ENCODE measurements at places on chromosomes 5 and 9.

GRCh38 chr5:169758886-169759285 is 121.8 kb downstream of the DOCK2 start:
- no peak for DNase-seq

- no peak for DNase-seq
Observed at GRCh38 chr9:104758974-104759373, 5.0 kb upstream of the NIPSNAP3B start.

- DNase-seq = no peak
Observed at GRCh38 chr5:175015028-175015685, 290.8 kb downstream of the MSX2 start.

DNA sequence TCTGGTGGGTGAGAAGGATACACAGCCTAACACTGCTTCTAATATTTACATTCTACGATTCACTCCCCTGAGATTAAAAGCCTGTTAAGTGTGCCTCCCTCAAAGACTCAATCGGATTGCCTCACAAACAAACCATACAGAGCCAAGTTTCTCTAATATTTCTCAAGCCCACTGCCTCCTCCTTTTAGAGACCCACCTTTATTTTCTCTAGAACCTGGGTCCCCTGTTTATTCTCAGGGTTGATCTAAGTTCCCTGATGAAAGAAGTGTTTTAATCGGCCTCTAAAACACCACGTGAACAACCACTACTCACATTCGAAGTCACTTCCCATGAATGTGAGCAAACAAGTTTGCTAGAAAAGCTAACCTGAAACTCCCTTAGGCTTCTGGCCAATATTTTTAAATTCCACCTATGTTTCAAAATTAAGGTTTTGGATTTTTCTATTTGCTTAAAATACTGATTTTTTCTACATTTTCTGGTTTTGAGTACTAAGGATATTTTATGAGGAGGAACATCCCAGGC is 76.5 kb downstream of the GLIS3 start:
- no peak for DNase-seq

GRCh38 chr5:163489055-163489744 is 16.2 kb upstream of the MAT2B start:
- DNase-seq = no peak

DNA sequence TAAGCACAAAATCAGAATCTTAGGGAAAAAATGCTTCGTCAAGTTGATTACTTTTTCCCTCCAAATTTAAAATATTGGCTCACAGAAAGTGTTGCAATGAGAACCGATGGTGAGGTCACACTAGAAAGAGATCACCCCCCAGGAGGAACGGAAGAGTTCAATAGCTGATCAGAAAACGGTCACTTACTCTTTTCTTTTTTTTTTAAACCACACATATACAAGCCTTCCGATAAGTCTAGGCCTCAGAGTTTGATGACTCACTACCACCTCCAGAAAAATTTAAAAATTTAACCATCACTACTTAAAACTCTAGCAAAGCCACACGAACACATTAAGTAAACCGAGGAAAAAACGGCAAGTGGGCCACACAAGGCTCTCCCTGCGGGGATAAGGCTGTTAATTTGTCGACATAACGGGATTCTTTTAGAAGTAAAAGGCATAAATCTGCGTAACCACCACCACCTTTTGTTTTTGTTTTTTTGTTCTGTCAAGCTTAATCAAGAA is 1.2 kb downstream of the SURF4 start:
- no peak for DNase-seq

- DNase-seq = no peak
Observed at GRCh38 chr5:109161914-109162683, 247.7 kb downstream of the PJA2 start.

DNA sequence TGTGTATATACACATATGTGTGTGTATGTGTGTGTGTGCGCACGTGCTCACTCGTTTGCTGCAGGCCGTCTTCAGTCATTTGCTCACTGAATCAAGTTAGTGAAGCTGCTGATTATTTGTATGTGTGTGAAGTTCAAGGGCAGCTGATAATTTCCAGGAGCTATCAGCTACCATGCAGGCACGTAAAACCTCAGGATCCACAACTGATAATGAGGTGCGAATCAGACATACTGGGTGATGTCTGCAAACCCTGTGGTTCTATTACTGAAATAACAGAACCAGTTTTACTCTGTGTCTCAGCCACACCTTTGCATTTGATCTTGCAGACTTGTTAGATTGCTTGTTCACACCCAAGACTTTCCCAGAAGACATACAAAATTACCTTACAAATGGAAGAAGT is 257.6 kb downstream of the TAF11L14 start:
- no peak for DNase-seq

- no peak for DNase-seq
Observed at GRCh38 chr9:94956731-94957130, 230.2 kb downstream of the AOPEP start.

GRCh38 chr5:54608423-54609085 is 91.0 kb downstream of the SNX18 start:
- DNase-seq = no peak

- DNase-seq = no peak
Observed at GRCh38 chr5:37071487-37071886, 177.7 kb downstream of the CPLANE1 start.

- DNase-seq = no peak
Observed at GRCh38 chr5:136145030-136145429, 12.4 kb downstream of the SMAD5 start.

DNA sequence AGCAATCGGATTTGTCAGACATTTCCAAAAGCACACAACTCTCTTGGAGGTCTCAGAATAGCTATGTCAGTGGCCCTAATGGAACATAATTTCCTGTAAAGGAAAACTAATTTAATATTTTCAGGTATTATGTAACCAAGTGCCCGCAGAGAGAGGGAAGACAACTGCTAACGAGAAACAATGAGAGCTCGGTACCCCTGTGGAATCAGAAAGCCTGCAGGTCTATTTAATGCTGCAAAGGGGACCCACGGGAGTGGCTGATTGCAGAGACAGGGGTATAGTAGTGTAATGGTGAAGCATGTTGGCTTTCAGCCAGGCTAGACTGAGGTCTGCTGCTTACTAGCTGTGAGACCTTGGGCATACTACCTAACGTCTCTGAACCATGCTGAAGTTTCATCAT is 508.1 kb upstream of the BRINP1 start:
- no peak for DNase-seq

DNA sequence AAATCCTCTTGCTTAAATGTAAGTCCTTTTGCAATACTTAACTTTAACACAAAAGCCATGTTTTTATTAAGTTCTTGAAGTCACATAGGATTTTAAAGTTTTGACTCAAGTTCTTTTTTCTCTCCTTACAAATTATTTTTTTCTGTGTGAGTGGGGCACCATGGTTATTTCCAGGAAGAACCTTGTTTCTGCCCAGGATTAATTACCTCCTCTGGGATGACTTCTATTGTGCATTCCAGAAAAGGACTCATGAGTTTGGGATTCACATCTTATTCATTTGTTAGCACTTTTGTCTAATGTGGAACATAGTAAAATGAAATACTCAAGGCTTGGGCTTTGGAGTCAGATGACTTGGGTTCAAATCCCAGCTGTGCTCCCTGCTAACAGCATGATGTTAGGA is 421.4 kb upstream of the WWC1 start:
- DNase-seq = no peak

- DNase-seq = no peak
Observed at GRCh38 chr5:178261666-178262600, 29.3 kb upstream of the PHYKPL start.

- no peak for DNase-seq
Observed at GRCh38 chr9:99511723-99512122, 289.6 kb downstream of the SEC61B start.

DNA sequence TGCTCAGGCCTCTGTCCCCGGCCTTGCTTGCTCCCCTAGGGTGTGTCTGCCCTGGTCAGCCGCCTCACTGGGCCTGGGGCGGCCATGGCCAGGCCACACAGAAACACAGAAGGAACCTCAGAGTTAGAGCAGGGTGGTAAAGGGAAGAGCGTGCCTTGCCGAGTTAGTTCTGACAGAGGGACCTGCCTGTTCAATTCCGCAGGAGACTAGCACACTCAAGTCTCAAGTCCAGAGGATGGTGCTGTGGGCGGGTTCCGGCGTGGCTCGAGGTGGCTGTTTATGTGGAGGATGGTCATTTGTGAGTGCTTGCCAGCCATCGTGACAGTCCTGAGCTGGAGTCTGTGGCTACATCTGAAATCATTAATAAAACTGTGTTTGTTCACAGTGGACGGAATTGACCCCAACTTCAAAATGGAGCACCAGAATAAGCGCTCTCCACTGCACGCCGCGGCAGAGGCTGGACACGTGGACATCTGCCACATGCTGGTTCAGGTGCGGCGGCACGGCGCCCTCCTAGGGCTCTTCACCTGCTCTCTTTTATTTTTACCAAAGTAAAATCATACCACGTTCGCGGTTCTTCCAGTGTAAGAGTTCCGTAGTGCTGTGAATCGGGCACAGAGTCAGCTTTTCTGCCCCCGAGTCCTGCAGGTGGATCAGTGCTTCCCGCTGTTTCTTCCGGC is 95.5 kb upstream of the CACNA1B start:
- no peak for DNase-seq

DNA sequence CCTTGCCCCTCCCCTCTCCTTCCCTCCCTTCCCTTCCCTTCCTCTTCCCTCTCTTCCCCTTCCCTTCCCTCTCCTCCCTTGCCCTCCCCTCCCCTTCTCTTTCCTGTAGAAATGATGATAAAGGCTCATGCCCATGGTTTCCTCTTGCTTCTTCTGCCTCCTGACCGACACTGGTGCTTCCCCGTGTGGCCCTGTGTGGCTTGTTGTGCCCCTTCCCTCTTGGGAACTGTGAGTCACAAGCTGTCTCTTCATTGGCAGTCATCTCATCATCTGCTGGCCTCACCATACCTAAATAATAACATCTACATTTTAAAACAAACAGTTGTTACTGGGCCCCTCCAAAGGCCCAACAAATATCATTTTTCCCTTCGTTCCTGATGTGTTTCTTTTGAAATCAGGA is 11.7 kb upstream of the CARNMT1 start:
- no peak for DNase-seq

GRCh38 chr9:128979111-128979510 is 31.6 kb downstream of the NUP188 start:
- no peak for DNase-seq

GRCh38 chr9:86766912-86767311 is 180.4 kb downstream of the GAS1 start:
- no peak for DNase-seq

GRCh38 chr9:32776201-32776600 is 7.1 kb upstream of the TMEM215 start:
- DNase-seq = peak; percentile 38

DNA sequence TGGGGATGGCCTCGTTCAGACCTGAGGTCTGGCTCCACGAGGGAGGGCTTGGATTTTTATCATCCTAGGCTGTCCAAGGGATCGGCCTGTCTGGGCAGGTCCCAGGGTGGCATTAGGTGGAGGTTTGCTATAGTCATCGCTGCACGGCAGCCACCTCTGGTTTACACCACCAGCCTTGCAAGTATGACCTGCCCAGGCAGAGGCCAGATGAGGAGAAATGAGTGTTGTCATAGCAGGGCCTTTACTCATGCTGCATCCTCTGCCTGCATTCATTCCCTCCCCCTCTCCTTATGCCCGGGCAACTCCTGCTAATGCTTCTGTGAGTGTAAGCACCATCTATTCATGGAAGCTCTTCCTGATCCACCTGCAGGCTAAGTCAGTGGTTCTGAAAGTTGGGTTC is 15.3 kb upstream of the NDST1 start:
- no peak for DNase-seq

DNA sequence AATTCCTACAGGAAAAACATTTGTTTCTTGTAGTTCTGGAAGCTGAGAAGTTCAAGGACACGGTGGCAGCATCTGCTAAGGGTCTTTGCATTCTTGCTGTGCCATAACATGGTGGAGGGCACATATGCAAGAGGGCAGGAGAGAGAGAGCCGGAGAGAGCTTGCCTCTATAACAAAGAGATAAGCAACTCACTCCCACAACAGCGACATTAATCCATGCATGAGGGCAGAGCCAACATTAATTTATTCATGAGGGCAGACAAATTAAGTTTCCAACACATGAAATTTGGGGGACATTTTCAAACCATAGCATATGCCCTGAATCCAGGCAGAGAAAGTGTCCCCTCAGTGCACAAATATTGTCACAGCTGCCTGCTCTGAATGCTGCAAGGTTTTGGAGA is 4.4 kb upstream of the GTF3C5 start:
- DNase-seq = no peak

GRCh38 chr9:95134457-95134881 is 183.0 kb downstream of the FANCC start:
- DNase-seq = no peak

- DNase-seq = no peak
Observed at GRCh38 chr5:62708481-62709325, 130.1 kb downstream of the LRRC70 start.

GRCh38 chr9:129042016-129042415 is 5.6 kb downstream of the MIGA2 start:
- DNase-seq = peak; percentile 84

GRCh38 chr5:74367241-74367733 is 273.2 kb downstream of the ENC1 start:
- DNase-seq = no peak

- peak; percentile 91 for DNase-seq
Observed at GRCh38 chr9:126398403-126399058, 71.9 kb downstream of the MVB12B start.

GRCh38 chr9:134286471-134287245 is 39.6 kb upstream of the RXRA start:
- peak; percentile 56 for DNase-seq

DNA sequence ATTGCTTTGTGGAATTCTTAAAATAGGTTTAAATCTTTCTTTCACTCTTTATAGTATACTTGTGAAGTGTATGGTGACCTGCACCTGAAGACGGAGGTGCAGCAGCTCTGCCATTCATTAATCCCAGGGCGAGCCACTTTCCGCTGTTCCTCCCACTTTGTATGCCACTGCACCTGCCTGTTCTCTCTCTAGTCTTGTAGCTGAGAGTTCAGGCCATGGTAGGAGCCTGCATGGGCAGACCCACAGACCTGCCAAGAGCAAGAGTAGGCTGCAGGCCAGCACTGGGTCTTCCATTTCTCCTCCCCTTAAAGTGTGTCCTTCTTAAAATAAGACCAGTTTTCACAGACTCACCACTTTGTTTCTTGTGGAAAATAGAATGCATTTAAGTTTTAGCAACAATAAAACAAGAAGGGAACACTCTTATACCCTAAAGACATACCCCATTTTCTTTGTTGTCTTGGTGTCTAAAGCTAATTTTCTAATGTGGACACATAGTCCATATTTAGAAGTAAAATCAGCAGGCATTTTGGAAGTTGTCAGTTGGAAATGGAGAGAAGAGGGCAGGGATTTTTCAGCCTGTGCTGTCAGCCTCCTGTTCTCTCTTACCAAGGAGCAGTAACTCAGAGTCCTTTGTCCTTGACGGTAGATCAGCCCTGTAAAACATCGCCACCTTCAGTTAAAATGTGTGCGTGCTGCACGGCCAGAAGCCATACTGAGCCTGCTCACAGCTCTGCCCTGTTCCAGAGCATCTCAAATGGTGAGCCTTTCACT is 103.2 kb downstream of the SNCAIP start:
- DNase-seq = peak; percentile 55

- peak; percentile 24 for DNase-seq
Observed at GRCh38 chr9:21709464-21710058, 92.9 kb upstream of the MTAP start.

- no peak for DNase-seq
Observed at GRCh38 chr5:43675357-43675756, 72.4 kb downstream of the NNT start.
